ENCODE measurements at places on chromosomes 6 and 20.

GRCh38 chr20:49889935-49890333 is 25.4 kb downstream of the SPATA2 start:
- DNase-seq, result no peak

- DNase-seq, result no peak
Measured at GRCh38 chr20:10367943-10368701, 65.9 kb downstream of the MKKS start.

GRCh38 chr6:97086781-97087180 is 162.3 kb downstream of the KLHL32 start:
- no peak for DNase-seq

- DNase-seq, result no peak
Measured at GRCh38 chr6:83960664-83961063, 72.9 kb upstream of the MRAP2 start.

- DNase-seq, result no peak
Measured at GRCh38 chr6:29255530-29255929, 46.0 kb upstream of the OR14J1 start.

- no peak for DNase-seq
Measured at GRCh38 chr6:27977387-27977786, 20.3 kb downstream of the OR2B6 start.

- DNase-seq, result no peak
Measured at GRCh38 chr6:131523988-131524673, 48.9 kb upstream of the ARG1 start.

DNA sequence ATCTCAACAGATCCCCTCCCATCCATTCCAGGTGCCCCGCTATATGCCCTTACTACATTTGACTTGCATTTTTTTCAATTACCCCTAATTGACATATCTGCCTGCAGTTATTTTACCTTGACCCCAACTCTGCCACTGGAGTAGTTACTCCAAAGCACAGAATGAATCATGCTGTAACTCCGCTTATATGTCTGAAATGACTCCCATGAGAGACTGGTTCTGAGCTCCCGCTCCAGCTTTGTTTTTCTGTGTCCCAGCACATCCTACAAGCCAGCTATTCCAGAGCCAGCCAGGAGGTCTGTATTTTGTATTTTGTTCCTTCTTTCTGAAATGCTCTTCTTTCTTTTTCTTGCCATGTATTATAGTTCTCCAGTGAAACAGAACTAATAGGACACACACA is 10.9 kb upstream of the NOX3 start:
- no peak for DNase-seq

DNA sequence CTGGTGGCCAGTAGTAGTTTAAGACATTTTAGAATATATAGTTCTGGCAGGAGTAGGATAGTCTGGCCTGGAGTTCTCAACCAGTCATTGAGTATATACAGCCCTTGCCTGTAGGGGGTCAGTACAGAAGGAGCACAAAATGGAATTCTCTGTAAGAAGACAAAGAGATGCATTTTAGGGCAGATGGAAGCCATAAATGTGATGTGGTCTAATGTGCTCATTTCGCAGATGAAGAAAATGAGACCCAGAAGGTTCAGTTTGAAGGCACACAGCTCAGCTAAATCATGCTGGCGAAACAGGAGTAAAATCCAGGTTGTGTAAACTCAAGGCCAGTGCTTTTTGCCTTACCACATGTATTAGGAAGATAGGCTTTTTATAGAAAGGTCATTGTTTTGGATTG is 29.6 kb downstream of the QKI start:
- no peak for DNase-seq

GRCh38 chr6:150153905-150154492 is 11.2 kb downstream of the PPP1R14C start:
- DNase-seq, result no peak

DNA sequence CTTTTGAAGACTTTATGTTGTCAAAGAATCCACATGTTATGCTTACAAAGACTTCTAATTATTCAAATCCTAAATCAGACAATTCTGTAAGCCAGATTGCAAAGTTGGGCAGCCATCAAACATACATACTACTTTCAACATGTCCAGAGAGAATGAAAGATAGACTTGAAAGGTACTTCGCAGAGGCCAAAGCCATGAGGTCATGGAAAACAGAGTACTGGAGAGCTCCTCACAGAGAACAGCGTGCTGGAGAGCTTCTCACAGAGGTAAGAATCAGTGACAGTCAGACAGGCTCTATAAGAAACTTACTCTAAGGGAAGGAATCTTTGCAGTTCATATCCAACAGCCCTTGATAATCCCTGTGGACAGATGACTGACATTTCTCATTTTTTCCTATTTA is 400.2 kb downstream of the GJA1 start:
- no peak for DNase-seq

DNA sequence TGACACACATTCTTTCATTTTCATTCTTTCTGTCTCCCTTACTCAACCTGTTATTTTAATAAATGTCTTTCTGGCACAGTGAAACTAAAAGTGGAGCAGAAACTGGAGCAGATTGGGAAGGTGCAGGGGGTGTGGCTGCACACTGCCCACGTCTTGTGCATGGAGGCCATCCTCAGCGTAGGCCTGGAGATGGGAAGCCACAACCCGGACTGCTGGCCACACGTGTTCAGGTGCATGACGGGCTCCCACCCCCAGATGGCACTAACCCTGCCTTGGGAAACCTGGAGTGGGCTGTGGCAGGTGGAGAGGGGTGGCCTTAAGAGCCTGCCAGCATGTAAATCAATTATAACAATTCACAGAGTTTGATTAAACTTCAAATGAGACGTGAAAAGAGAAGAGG is 71.4 kb upstream of the PBOV1 start:
- no peak for DNase-seq

- DNase-seq, result no peak
Measured at GRCh38 chr6:140271759-140272377, 897.4 kb upstream of the CITED2 start.

DNA sequence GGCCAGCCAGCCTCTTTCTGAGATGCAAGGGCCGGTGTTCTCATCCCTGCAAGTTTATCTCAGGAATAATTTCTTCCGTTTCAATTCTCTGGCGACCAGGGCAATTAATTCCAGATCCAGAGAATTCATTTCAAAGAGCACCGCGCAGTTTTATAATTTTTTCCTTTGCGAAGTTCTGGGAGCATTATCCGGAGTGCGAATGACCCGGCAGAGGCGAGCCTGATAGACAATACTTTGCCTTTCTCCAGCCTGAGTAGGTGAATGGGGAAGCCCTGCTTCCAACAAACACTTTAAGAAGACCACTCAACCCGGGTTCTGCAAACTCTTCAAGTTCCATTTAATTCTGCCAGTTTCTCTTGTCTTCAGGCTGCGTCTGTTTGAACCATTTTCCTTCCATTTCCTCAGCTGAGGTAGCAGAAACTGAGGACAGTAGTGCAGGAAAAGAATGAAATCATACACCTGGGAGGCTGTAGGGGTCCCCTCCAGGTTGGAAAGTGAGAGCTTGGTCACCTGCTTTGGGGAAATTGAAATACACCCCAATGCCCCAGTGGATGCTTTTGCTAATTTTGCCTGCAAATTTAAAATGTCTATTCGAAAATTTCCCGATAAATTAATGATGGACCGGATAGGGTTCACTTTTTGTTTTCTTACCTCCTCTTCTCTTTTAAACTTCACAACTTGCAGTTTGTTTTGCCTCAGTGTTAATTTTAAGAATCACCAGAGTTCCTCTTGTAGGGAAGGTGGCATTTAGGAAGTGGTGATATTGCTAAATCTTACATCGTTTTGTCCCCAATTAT is 1.1 kb downstream of the VGLL2 start:
- no peak for DNase-seq

DNA sequence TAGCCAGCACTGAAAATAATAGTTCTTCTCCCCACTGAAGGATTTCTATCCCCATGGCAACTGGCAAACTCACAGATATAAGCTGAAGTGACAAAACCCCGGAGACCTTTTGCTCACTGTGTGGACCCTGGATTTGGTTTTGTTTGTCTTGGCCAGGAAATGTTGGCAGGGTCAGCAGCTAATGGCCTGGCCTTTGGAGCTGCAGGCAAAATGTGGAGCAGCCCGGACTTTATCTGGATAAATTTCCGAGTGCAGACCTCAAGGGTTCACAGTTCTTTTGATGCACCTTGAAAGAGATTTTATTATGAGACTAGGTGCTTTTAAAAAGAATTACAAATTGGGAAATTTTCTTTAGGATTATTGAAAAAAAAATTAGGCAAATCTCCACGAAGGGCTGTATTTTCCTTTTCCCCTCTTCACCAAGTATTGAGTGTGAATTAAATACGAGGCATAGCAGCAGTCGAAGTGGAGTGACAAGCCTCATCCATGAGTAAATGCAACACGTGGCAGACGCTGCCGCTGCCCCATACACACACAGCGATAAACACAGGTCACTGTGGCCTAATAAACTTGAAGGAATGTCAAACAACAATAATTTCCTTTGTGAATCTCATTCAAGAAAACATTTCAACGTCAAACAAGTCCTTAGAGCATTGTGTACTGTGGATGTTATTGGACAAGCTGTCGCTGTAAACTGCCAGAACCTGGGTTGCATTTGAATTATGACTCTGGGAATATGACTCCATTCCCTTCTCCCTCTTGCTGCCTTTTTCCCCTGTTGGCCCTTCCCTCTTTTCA is 35.1 kb upstream of the CCN6 start:
- DNase-seq, result no peak

- DNase-seq, result no peak
Measured at GRCh38 chr6:107128175-107128574, 12.9 kb upstream of the BEND3 start.

GRCh38 chr20:60583741-60584140 is 625.5 kb downstream of the CDH26 start:
- no peak for DNase-seq

- DNase-seq, result no peak
Measured at GRCh38 chr6:9523462-9523861, 891.4 kb downstream of the TFAP2A start.

- DNase-seq, result no peak
Measured at GRCh38 chr20:3038454-3038853, 5.0 kb upstream of the GNRH2 start.

GRCh38 chr6:42629845-42630244 is 66.0 kb downstream of the UBR2 start:
- no peak for DNase-seq

DNA sequence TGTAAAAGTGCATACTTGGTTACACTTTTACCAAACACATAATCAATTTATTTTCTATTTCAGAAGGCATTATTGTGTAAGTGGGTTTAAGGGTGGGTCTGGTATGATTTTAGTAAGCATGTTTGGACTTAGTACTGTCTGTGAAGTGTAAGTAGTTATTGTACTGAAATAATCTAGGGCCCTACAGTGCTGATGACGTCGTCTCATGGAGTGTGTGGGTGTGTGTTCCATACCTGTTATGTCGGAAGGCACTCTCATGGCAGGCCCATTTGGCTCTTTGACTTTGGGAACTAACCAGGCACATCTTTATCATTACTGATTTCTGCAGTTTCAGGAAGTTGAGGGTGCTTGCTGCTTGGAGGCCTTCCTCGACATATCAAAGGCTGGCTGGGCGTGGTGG is 155.1 kb downstream of the SASH1 start:
- no peak for DNase-seq

GRCh38 chr6:21953831-21954801 is 342.7 kb downstream of the PRL start:
- no peak for DNase-seq

GRCh38 chr6:99607416-99608036 is 893 bp downstream of the PRDM13 start:
- no peak for DNase-seq

GRCh38 chr6:39841291-39841690 is 49.1 kb downstream of the DAAM2 start:
- DNase-seq, result no peak

DNA sequence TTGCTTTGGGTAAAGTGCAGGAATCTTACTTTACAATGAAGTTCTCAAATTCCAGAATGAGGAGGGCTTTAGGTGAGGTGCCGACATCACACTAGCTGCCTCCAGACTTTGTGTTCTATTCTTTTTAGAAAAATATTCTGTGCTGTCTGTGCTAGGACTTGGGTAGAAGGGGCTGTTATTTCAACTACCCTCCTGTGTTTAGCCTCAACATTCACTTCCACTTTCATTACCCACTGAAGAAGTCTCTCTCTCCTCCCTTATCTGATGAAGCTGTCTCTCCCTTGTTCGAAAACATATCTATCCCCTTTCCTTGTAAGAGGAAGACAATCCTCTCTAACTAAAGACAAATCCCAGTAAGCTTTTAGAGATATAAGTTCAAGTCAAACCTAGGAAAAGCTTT is 25.0 kb upstream of the BRPF3 start:
- no peak for DNase-seq

DNA sequence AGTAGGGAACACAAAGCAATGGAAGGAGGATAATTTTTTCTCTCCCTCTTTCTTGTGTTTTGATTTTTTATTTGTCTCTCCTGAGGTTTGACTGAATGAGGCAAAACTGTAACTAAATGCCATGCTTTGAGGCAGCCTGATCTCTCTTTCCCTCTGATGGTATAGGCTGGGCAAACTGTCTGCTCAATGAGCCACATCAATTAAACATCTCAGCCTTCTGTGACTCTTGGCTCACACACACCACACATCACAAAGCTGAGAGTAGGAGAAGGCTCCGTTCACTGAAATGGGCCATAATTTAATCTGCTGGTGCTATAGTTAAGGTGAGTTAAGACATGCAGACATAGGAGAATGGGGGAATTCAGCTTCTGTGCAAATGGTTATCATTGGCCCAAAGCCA is 28.1 kb upstream of the SCGN start:
- DNase-seq, result no peak

- DNase-seq, result no peak
Measured at GRCh38 chr20:4261333-4262284, 246.3 kb upstream of the RNF24 start.

DNA sequence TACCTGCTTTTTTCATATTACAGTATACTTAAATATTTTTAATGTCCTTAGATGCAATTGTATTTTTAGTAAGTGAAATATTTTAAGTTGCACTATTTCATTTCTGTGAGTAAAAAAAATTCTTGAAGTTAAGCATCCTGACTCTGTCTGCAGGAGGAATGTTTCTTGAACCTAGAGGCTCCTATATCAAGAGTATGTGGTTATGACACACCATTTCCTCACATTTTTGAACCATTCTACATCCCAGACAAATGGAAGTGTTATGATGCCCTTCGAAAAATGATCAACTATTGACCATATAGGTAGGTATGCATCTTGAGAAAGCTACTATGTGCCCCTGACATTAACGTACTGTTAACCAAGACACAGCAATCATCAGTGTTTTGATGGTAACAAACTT is 237.0 kb downstream of the BCKDHB start:
- no peak for DNase-seq

GRCh38 chr6:126529637-126530362 is 189.9 kb downstream of the CENPW start:
- no peak for DNase-seq

- DNase-seq, result no peak
Measured at GRCh38 chr20:37310951-37311350, 21.5 kb downstream of the MANBAL start.

GRCh38 chr20:63740627-63741353 is 1.2 kb downstream of the SLC2A4RG start:
- peak; percentile 82 for DNase-seq

- no peak for DNase-seq
Measured at GRCh38 chr6:106495014-106495413, 134.3 kb downstream of the RTN4IP1 start.

DNA sequence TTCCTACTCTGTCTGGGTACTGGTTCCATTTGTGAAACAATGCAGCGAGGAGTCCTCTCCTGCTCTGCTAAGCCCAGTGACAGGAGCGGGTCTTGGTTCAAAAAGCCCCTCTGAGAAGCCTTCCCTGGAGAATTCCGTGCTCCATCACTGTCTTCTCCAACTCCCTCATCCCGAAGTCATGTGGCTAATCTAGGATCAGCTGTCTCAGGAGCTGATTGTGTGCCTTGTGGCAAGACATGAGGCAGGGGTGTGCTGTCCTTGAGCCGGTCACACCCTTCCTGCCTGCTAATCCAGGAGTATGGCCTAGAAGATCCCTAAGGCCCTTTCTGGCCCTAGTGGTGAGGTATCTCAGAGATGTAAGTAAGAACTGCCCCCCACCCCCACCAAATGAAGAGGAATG is 72.0 kb downstream of the EFCAB8 start:
- DNase-seq, result no peak

Data from amygdala (tissue), 56 donors.